Tongue (tissue), 3 donors: ENCODE measurements at places on chromosomes 1 and 21.

- no peak for DNase-seq
Observed at GRCh38 chr1:222301652-222302051, 246.3 kb downstream of the HHIPL2 start.

GRCh38 chr21:26169061-26169610, 1.4 kb downstream of the APP start:
- DNase-seq, result peak; percentile 77

DNA sequence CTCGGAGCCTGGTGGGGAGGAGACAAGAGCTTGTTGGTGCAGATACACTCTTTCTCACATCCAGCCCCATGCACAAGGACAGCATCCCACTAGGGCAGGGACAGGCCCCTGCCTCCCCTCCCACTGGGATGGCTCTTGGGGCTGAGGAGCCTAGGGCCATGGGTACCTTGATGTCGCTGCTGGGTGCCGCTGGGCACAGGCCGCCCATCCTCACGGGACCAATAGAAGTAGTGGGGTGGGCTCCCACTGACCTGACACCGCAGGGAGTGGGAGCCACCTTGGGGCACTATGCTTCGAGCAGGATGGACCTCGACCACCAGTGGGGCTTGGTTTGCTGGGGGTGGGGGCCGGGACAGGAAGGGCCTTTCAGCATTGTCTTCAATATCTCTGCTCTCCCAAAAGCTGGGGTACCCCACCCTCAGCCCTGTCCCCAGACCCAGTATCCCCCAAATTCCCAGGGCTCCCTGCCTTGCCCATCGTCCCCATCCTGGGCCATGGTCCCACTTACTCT, 47.7 kb downstream of the LDLRAD2 start:
- no peak for DNase-seq

DNA sequence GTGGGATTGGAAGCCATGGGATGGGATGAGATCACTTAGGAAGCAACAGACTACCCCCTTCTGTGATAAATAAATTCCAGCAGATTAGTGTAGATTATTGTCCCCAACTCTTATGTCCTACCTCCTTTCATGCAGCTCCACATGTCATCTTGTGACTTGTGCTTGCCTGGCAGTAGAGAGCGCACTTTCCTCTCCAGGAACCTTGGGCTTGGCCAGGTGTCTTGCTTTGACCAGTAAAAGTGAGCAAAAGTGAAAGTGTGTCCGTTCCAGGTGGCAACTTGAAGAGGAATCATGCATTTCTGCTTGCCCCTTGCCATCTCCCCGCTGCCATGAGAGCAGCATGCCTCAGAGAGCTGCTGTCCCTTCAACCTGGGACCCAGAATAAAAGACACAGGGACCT, 122.9 kb upstream of the ERG start:
- no peak for DNase-seq

DNA sequence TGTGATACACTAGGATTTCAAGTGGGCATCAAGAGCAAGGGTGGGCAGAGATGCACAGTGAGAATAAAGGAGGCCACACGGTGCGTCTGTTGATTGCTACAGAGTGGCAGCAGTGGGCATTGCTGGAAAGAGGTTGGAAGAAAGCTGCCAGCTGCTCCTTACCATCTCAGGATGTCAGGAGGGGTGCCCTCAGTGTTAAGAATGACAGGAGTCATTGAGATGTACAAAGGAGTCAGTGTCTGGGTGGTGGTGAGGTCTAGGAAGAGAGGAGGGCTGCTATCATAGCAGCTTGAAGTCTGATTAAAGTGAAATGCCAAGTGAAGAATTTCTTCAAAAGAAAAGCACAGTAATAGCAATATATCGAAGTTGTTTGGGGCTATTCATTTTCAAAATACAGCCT, 992.7 kb downstream of the TTLL7 start:
- DNase-seq, result no peak

- no peak for DNase-seq
Observed at GRCh38 chr1:50493710-50494109, 70.5 kb upstream of the DMRTA2 start.
